Endodermal cell (in vitro differentiated cells): ENCODE measurements at places on chromosomes 16 and 17. TPM values are rescaled to one million over a fixed set of nuclear protein-coding genes. Genes with fewer than 3 reads are reported as not detected.

Gene PPY
- total RNA-seq = not detected in 3 replicates

Gene SLC5A11
- total RNA-seq = 0.29 TPM in 1 of 2 replicates, not detected in the other

Gene GAS2L2
- total RNA-seq = 0.17 TPM in 1 of 3 replicates, not detected in the others

Gene CD300H
- total RNA-seq = not detected in 3 replicates

Gene C16orf96
- 1.0 to 1.6 TPM (median 1.6 TPM) in 3 replicates for total RNA-seq

Gene KRT20
- total RNA-seq = not detected in 3 replicates

Gene CA7
- not detected in 2 replicates for total RNA-seq

Gene IRF8
- 0.24 and 0.66 TPM in 2 replicates for total RNA-seq

Gene NOL3
- total RNA-seq = 10.1 and 11.6 TPM in 2 replicates

Gene PLXDC1
- total RNA-seq = 9.0 to 15.5 TPM (median 11.5 TPM) in 3 replicates

DNA sequence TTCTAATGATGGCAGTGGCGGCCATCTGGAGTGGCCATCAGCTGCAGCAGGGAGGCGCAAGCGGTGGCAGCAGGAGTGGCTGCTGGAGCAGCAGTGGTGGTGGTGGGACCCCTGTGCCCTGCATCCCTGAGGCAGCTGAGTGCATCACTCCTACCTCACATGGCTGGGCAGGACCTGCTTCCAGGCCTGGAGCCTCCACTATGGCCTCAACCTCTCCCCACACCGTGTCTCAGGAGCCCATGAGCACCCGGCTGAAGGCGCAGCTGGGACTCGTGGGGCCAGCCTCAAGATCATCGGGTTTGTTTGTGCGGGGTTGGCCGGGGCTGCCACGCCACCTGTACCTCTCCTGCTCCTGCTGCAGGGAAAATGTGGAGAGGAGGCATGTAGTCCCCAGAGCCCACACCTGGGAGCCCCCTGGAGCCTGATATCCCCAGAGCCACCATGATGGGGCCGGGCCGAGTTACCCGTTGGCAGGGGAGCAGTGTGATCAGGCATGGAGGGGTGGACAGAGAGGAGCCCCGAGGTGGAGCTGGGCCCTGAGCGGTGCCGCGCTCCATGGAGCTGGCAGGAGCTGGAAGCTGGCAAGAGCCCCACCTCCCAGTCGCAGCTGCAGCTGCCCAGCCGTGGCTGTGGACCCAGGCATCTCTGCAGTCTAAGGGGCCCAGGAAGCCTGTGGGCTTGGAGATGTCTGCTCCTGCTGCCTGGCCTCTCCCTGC lies 16.7 kb downstream of the RHOT1 start:
- no peaks in the 10 kb centered on the region for H3K27me3 ChIP-seq
- no peak overlapping the region for H3K27ac ChIP-seq
- H3K36me3 ChIP-seq = peaks cover 36% of the 10 kb centered on the region

GRCh38 chr17:43771463-43771862 lies 7.3 kb downstream of the DUSP3 start:
- no peak for DNase-seq
- peaks cover 53% of the 10 kb centered on the region for H3K36me3 ChIP-seq
- H3K4me1 ChIP-seq = no peaks in the 10 kb centered on the region
- H3K27me3 ChIP-seq = no peaks in the 10 kb centered on the region
- H3K27ac ChIP-seq = no peak overlapping the region

- H3K36me3 ChIP-seq = no peaks in the 10 kb centered on the region
- no peak overlapping the region for H3K4me3 ChIP-seq
- no peaks in the 10 kb centered on the region for H3K27me3 ChIP-seq
- H3K27ac ChIP-seq = no peak overlapping the region
Observed at GRCh38 chr17:79505199-79505598, 105.7 kb downstream of the RBFOX3 start.

- H3K36me3 ChIP-seq = peaks cover 8% of the 10 kb centered on the region
- H3K27ac ChIP-seq = peak overlapping the region; percentile 67
- no peaks in the 10 kb centered on the region for H3K27me3 ChIP-seq
- H3K4me1 ChIP-seq = peaks cover 26% of the 10 kb centered on the region
- no peak overlapping the region for H3K4me3 ChIP-seq
Observed at GRCh38 chr17:9150446-9151090, 129.3 kb downstream of the NTN1 start.

DNA sequence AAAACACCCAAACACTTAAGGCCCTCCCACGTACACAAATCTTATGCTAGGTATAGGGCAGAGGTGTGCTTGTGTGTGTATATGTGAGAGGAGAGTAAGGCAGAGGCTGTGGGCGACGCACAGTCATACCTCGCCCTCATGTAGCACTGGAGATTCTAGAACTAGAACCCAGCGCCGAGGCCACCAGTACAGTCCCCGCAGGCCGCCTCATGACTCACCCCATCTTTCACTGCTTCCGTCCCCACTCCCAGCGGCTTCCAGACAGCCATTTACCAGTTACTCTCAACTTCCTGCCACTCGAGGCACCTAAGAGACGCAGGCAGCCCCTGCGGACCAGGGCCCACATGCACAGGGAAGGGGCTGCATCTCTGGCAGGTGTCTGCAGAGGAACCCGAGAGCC lies 23.2 kb upstream of the CYTH1 start:
- H3K27me3 ChIP-seq = no peaks in the 10 kb centered on the region
- no peak for DNase-seq
- no peaks in the 10 kb centered on the region for H3K4me1 ChIP-seq
- H3K27ac ChIP-seq = no peak overlapping the region
- H3K36me3 ChIP-seq = peaks cover 68% of the 10 kb centered on the region

DNA sequence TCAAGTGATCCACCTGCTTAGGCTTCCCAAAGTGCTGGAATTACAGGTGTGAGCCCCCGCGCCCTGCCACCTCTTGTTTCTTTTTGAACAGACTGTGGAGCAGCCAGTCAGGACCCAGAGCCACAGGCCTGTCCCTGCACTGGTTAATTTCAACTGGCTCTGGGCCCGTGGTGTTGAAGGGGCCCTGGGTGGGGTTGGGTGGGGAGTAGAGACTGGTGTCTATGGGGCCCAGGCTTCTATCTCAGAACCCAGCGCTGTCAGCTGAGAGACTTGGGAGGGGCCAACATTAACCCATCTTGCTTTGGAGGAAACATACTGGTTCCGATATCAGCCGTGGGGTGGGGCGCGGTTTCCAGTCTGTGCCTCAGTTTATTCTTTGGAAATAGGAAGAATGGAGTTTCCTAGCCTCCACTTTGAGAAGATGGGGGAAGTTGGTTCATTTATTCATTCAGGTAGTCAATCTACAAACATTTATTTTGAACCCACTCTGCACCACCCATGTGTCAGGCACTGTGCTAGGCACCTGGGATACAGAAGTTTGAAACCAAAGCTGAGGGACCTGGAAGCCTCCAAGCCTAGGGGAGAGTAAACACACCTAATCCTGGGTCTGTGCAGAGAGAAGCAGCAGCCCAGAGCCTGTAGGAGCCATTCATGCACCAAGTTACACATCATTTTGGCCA lies 15.5 kb upstream of the SLC4A1 start:
- no peak overlapping the region for H3K27ac ChIP-seq
- H3K4me3 ChIP-seq = no peak overlapping the region
- H3K36me3 ChIP-seq = no peaks in the 10 kb centered on the region
- no peak for DNase-seq
